Spinal cord (tissue), 10 donors: ENCODE measurements at places on chromosomes 4 and X. TPM values are rescaled to one million over a fixed set of nuclear protein-coding genes. Genes with fewer than 3 reads are reported as not detected.

DCAF12L2 gene
- 5.9 TPM for total RNA-seq

SCRG1 gene
- 25.5 TPM for total RNA-seq

HTATSF1 gene
- total RNA-seq, result 57.7 TPM

RS1 gene
- 0.06 TPM for total RNA-seq

BLOC1S4 gene
- total RNA-seq, result 11.4 TPM
